ENCODE measurements at places on chromosomes 4 and X. TPM values are rescaled to one million over a fixed set of nuclear protein-coding genes. Genes with fewer than 3 reads are reported as not detected.

DNA sequence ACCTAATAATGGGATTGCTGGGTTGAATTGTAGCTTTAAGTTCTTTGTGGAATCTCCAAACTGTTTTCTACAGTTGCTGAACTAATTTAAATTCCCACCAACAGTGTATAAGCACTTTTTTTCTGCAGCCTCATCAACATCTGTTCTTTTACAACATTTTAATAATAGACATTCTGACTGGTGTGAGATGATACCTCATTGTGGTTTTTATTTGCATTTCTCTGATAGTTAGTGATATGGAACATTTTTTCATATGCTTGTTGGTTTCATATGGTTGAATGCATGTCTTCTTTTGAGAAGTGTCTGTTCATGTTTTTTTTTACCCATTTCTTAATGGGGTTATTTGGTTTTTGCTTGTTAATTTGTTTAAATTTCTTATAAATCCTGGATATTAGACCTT lies 1718.9 kb downstream of the C4orf33 start:
- no peak for DNase-seq

DNA sequence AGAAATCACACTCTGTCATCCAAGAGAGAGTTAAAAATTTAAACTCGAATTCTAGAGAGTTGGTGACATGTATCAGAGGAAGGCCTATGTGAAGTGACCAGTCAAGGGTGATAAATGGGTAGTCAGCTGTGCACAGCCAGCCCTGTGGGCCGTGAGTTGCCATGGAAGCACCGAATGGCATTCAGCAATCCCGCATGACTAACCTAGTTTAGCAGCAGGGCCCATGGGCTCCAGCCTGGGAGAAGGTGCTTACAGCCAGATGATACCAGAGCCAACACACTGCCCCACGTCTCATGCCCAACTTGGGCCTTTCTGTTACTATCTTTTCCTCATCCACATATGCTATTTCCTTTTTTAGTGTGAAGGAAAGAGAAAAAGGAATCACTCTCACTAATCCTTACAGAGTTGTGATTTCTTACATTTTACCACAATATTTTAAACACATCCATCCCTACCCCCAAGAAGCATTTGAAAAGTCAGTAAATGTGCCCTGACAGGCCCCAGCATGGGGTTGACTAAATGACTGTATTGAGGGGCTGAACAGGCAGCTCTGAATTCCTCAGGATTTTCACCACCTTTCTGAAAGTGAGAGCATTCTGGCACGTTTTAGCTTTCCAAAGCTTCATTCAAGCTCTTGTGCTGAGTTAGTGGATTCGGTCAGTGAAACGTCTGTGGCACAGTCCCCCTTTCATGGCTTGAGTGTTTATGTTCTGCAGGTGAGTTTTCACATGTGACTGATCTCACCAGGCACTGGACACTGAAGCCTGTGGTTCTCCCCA lies 104.2 kb downstream of the AFF1 start:
- DNase-seq = no peak

GRCh38 chr4:14143892-14144291 lies 516.4 kb upstream of the BOD1L1 start:
- DNase-seq = no peak

DNA sequence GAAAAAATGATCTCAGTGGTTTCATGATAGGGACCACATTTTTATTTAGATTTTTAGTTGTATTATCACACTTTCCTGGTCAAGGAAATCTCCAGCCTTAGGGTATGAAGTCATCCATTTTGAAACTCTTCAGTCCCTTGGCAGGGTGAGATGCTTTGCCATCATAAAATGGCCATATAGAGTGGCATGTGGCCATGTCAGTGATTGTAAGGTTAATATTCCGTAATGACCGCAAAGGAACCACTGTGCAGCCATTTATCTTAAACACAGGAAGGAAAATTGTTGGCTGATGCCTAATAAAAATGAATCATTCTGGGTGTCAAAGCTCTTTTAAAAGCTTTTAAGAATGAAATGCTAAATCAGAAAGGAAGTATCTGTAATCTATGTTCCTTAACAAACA lies 35.6 kb downstream of the COMMD8 start:
- DNase-seq = no peak

DNA sequence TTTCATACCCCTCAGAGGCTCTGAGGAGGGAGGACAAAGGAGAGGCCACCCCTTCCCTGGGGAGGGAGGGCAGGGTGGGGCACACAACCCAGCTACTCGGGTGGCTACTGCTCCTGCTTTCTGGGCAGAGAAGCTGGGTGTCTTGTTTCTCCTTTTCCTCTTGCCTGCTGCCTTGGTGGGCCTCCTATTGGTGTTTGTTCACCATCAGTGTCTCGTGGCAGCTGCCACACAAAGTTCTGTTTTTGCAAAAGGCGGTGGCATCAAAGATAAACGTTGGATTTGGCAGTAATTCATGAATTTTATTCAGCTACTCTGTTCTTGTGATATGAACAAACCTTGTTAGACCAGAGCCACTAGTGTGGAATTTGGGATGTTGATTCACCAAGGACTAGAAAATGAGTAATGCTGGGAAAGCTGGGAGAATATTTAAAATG lies 153.0 kb upstream of the SCML1 start:
- no peak for DNase-seq

The MYL5 gene
- total RNA-seq = 4.6 TPM
